SK-N-SH (cell line): ENCODE measurements at places on chromosomes 4 and X. TPM values are rescaled to one million over a fixed set of nuclear protein-coding genes. Genes with fewer than 3 reads are reported as not detected.

DNA sequence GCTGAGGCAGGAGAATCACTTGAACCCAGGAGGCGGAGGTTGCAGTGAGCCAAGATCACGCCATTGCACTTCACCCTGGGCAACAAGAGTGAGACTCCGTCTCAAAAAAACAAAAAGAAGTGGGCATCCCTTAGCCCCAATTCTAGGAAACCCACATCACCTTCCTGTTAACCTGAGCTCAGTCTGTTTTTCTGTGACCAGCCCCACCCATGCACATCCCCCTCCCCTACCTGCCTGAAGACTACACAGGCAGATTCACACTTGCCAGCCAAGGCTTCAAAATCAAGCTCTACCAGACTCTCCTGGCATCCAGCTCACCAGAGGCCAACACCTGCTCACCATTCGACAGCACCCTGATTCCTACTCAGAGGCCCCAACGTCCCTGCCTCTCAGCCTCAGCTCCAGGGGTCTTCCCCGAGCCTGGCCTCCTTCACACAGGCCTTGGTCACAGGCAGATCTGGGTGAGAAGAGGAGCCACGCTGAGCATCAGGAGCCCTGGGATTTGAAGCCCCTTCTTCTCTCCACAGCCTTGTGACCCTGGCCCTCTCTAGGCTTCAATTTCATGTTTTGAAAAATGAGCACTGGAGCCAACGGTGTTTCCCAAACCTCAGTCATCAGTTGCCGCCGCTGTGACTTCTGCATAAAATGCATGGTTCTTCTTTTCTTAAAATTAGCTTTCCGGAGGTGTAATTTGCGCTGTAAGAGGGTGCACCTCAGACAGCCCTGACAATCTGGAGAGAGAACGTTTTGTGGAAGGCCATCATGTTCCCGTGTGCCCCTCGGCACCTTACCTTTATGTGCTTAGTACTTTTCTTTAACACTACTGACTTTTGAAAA lies 47.3 kb downstream of the JAKMIP1 start:
- no peak for DNase-seq

GRCh38 chr4:47484168-47484567 lies 907 bp upstream of the ATP10D start:
- DNase-seq, result no peak

DNA sequence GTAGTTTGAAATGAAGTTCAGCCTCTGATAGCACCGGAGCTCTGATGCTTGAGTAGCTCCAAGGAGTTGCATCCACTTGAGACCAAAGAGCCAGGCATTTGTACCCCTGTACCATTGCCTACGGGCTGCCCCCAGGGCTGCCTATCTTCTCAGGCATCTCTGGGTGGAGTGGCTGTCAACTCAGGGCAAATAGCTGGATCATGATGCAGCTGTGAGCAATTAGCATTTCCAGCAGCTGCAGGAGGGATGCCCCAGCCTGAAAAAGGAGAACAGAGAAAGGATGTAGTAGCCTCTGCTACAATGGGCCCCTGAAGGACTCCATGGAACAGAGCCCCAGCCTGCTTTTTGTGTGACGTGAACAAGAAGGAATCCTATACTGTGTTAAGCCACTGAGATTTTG lies 492.6 kb downstream of the BCOR start:
- DNase-seq, result peak; percentile 43

- DNase-seq, result no peak
Measured at GRCh38 chr4:74415602-74416300, 29.2 kb upstream of the AREG start.

- DNase-seq, result no peak
Measured at GRCh38 chrX:71623714-71624113, 5.4 kb upstream of the CXCR3 start.

GRCh38 chr4:179750374-179750773 lies 2308.1 kb upstream of the AGA start:
- no peak for DNase-seq

INTS6L gene
- polyA plus RNA-seq, result 2.0 and 2.9 TPM in 2 replicates

GPR34 gene
- not detected in 2 replicates for polyA plus RNA-seq

TRIML2 gene
- not detected in 2 replicates for polyA plus RNA-seq

KDM5C gene
- polyA plus RNA-seq, result 76.6 and 95.4 TPM in 2 replicates
